Spleen (tissue), 13 donors: ENCODE measurements at places on chromosomes 2 and 18. TPM values are rescaled to one million over a fixed set of nuclear protein-coding genes. Genes with fewer than 3 reads are reported as not detected.

The NR4A2 gene
- 7.5 TPM for total RNA-seq

The MRPL33 gene
- 69.2 TPM for total RNA-seq

- H3K27ac ChIP-seq: no peak overlapping the region
- H3K4me3 ChIP-seq: no peak overlapping the region
- no peak for DNase-seq
- H3K27me3 ChIP-seq: no peaks in the 10 kb centered on the region
- H3K4me1 ChIP-seq: no peaks in the 10 kb centered on the region
Measured at GRCh38 chr18:2799369-2799768, 47.4 kb upstream of the EMILIN2 start.

- no peaks in the 10 kb centered on the region for H3K27me3 ChIP-seq
- H3K27ac ChIP-seq: no peak overlapping the region
- no peak for DNase-seq
- no peak overlapping the region for H3K4me3 ChIP-seq
- peaks cover 10% of the 10 kb centered on the region for H3K4me1 ChIP-seq
- H3K36me3 ChIP-seq: peaks cover 91% of the 10 kb centered on the region
Measured at GRCh38 chr2:25756536-25756935, 83.2 kb upstream of the DTNB start.

DNA sequence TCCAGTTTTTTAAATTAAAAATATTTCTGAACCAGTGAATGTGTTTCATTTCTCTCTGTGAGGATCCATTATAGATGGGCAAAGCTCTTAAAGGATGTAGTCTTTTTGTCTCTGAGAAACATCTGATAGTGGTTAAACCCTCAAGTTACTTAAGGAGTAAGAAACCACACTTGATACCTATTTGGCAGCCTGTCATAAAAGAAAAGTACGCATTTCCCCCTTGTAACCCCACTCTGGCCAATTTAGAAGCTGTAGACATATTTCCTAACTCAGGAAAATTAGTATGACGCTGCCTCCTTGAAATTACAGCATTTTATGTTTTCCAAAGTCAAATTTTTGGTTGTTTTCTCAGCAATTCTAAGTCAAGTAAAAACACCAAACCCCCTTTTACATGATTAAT lies 2.0 kb downstream of the STAT4 start:
- H3K27ac ChIP-seq: peak overlapping the region; percentile 85
- H3K4me1 ChIP-seq: peaks cover 24% of the 10 kb centered on the region
- DNase-seq: no peak
- H3K36me3 ChIP-seq: no peaks in the 10 kb centered on the region
- H3K27me3 ChIP-seq: no peaks in the 10 kb centered on the region

DNA sequence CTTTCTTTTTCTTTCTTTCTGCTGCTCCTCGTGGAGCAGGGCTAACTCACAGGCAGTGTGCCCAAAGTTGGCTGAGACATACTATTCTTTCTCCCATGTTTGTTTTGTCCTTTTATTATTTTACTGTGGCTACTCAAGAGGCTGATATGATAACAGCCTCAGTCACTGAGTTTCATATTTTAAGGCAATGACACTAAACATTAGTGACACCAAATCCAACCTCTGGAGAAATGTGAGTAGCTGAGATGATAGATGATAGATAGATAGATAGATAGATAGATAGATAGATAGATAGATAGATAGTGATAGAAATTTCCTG lies 45.8 kb upstream of the GLS start:
- H3K36me3 ChIP-seq: no peaks in the 10 kb centered on the region
- H3K27me3 ChIP-seq: no peaks in the 10 kb centered on the region
- no peak overlapping the region for H3K4me3 ChIP-seq
- H3K4me1 ChIP-seq: no peaks in the 10 kb centered on the region
- no peak overlapping the region for H3K27ac ChIP-seq
- DNase-seq: no peak

DNA sequence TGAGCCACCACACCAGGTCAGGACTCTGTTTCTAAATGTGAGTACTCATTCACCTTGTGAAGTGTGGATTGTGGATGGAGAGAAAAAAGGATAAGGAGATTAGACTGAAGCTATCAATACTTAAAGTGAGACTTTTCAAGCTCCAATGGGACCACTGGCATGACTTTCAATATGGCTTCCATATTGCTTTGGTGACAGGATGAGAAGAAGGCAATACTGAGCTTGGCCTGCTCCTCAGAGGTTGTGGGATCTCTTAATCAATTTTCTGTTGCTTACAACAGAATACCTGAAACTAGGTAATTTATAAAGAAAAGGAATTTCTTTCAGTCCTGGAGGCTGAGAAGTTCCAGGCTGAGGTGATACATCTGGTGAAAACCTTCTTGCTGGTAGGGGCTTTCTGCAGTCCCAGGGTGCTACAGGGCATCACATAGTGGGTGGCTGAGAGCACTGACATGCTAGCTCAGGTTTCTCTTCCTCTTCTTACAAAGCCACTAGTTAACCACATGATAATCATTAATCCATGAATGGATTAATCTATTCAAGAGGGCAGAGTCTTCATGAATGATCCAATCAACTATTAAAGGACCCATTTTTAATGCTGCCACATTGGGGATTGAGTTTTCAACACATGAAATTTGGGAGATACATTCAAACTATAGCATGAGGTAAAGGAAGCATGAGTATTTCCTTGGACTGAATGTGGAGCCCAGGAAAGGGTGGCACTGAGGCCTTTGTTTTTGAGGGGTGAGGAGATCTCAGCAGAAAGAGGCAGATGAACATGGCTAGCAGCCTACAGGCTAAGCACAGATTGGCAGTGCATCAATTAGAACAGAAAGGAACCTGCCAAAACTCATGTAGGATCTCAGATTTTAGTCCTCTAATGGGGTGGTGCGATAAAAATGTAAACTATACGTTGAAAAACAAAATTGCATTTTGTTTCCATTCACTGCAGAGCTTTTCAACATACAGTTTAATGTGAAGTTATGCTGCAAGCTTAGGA lies 274.5 kb downstream of the PIK3C3 start:
- no peak overlapping the region for H3K27ac ChIP-seq
- no peak for DNase-seq
- H3K27me3 ChIP-seq: no peaks in the 10 kb centered on the region
- no peaks in the 10 kb centered on the region for H3K36me3 ChIP-seq
- H3K4me1 ChIP-seq: no peaks in the 10 kb centered on the region

DNA sequence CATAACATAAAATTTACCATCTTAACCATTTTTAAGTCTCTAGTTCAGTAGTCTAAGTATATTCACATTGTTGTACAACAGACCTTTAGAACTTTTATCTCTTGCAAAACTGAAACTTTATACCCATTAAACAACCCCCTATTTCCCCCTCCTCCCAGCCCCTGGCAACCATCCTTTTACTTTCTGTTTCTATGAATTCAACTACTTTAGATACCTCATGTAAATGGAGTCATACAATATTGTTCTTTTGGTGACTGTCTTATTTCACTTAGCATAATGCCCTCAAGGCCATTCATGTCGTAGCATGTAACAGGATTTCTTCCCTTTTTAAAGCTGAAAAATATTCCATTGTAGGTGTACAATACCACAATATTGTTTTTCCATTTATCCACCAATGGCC lies 129.8 kb downstream of the PDE11A start:
- no peaks in the 10 kb centered on the region for H3K36me3 ChIP-seq
- no peak overlapping the region for H3K27ac ChIP-seq
- H3K4me3 ChIP-seq: no peak overlapping the region
- no peak for DNase-seq

- H3K4me3 ChIP-seq: no peak overlapping the region
- H3K4me1 ChIP-seq: no peaks in the 10 kb centered on the region
- H3K27me3 ChIP-seq: no peaks in the 10 kb centered on the region
- H3K27ac ChIP-seq: no peak overlapping the region
- no peak for DNase-seq
- no peaks in the 10 kb centered on the region for H3K36me3 ChIP-seq
Measured at GRCh38 chr2:143819764-143820163, 690.5 kb downstream of the ARHGAP15 start.

The FBXO36 gene
- total RNA-seq: 2.6 TPM

GRCh38 chr2:25819597-25820039 lies 58.7 kb downstream of the ASXL2 start:
- no peak overlapping the region for H3K27ac ChIP-seq
- DNase-seq: no peak
- H3K36me3 ChIP-seq: no peaks in the 10 kb centered on the region
- H3K4me1 ChIP-seq: peaks cover 63% of the 10 kb centered on the region
- H3K27me3 ChIP-seq: no peaks in the 10 kb centered on the region

The ANKRD62 gene
- total RNA-seq: not detected

- H3K36me3 ChIP-seq: no peaks in the 10 kb centered on the region
- no peak for DNase-seq
- H3K27me3 ChIP-seq: no peaks in the 10 kb centered on the region
- no peak overlapping the region for H3K4me3 ChIP-seq
- H3K27ac ChIP-seq: no peak overlapping the region
Measured at GRCh38 chr2:62783679-62784078, 78.2 kb downstream of the EHBP1 start.

The UNC80 gene
- 0.68 TPM for total RNA-seq

DNA sequence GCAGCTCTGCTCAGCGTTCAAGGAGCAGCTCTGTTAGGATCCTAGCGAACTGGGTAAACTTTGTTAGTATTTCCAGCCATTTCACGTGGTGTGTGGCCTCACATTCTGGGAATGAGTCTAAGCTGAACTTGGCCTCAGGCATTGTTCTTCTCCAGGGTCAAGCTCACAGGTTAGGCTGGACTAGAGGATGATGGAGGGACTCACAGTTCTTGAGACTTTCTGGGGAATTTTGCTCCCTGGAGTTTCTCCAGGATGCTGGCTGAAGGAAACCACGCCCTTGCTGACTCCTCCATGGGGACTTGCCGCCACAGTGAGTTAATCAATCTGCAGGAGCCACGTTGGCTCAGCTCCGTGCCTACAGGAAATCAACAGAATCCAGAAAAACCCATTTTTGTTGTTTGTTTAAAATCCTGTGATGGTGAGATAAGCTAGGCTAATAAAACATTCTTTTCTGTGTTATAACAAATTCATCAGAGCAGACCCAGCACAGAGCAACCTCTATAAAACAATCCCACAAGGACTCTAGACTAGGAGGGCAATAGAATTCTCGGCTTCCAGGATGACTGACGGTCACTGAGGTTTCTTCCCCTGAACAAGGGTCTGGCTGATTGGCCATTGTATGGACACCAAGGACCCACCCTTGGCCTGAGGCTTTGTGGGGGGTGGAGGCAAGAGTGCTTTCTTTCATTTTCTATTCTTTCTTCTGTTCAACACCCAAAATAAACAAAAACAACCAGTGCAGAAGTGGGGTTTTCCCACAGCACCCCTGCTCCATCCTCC lies 12.6 kb downstream of the CNDP1 start:
- peaks cover 19% of the 10 kb centered on the region for H3K4me1 ChIP-seq
- peak overlapping the region; percentile 6 for H3K27ac ChIP-seq
- no peak overlapping the region for H3K4me3 ChIP-seq
- H3K36me3 ChIP-seq: no peaks in the 10 kb centered on the region
- DNase-seq: no peak
- no peaks in the 10 kb centered on the region for H3K27me3 ChIP-seq

GRCh38 chr2:159549234-159549633 lies 67.1 kb downstream of the BAZ2B start:
- no peak for DNase-seq
- H3K4me1 ChIP-seq: no peaks in the 10 kb centered on the region
